A549 treated with Mapracorat at 1 μM for 4 hours (cell line): ENCODE measurements at places on chromosomes 16 and 17. TPM values are rescaled to one million over a fixed set of nuclear protein-coding genes. Genes with fewer than 3 reads are reported as not detected.

Gene OSBPL7
- total RNA-seq: 9.8 to 16.3 TPM (median 13.6 TPM) in 5 replicates

Gene DRC3
- 1.4 to 3.5 TPM (median 1.9 TPM) in 5 replicates for total RNA-seq

Gene RNF222
- not detected in 5 replicates for total RNA-seq

Gene SPNS2
- total RNA-seq: 7.6 to 15.2 TPM (median 10.6 TPM) in 5 replicates

Gene MEIOB
- total RNA-seq: 1.1 to 1.9 TPM (median 1.4 TPM) in 5 replicates

Gene METTL26
- 80.9 to 144 TPM (median 141 TPM) in 5 replicates for total RNA-seq

Gene TBC1D3K
- total RNA-seq: not detected in 5 replicates
